Brain microvascular endothelial cell (primary cell): ENCODE measurements at places on chromosomes 1 and 21.
A peak's percentile ranks its signal among the peaks of the same experiment; 100 is the strongest.

DNA sequence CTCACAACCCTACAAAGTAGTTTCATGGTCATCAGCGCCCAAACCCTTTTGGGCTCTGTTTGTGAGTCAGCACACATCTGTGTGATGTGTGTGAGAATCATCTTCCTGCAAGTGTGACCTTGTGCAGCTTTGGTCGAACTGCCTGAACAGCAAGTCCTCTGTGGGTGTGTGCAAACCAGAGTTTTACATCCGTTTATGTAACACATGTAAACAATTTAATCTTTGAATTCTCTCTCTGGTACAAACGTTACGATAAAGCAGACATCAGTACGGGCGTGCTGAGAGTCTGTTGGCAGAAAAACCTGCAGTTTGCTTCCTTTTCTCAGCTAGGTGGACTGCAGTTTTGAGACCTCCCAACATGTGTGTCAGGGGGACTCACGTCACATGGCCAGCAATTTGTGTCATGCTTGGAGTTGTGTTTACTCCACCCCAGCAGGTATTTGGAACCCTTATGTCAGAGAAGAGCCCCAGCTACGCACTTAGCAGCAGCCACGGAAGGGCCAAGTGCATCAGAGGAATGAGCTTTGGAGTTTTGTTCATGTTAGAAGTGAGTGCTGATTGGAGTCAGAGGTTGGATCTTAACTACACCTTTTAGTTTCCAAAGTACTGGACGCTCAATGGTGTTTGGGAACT, 230.8 kb downstream of the PAPPA2 start:
- no peak for DNase-seq

- no peak for DNase-seq
These were observed at the start of gene SLC44A3 for GRCh38 chr1:94819945-94820746. TSS of gene SLC44A3 (plus strand) at chr1:94820357. CDS start at chr1:94820452, 95 bp downstream.

GRCh38 chr1:111366256-111366655, 61.3 kb downstream of the OVGP1 start:
- peak; percentile 5 for DNase-seq

DNA sequence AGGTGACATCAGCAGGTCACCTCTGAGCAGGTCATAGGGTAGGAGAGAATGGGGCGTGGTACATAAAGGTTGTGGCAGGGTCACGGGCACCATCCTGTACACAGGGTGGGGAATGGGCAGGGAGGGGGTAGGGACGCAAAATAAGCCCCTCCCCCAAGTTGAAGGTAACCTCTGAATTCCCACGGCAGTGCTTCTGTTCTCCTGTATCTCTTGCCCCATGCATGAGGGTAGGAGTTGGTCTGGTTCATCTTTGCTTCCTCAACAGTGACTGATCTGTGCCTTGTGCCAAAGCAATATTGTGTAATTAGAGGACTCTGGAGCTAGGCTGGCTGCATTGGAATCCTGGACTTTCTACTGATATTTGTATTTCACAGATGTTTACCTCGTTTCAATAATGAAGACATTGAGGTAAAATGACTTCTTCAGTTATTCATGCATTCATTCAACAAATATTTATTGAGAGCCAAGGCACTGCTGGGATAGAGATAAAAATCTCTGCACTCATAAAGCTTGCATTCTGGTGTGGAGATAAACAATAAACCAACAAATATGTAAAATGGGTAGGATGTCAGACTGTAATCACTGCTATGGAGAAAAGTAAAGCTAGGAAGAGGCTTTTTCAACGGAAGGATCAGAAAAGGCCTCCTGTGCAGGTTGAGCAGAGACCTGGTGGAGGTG, 18.4 kb upstream of the GFI1 start:
- no peak for DNase-seq

DNA sequence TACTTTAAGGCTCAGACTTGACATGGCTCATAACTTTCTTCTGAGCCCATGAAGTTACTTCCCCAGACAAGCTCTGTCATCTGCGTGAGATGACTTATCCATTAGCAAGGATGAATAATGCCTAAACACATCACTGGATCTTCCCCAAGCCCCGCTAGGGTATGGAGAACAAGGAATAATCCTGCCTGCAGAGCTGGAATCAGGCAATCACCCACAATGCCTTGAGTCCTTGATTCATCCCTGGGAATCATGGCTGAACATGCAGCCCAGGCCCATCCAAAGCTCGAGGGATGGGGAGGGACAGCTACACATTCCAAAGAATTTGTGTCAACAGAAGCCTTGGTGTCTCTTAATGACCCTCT, 131.7 kb downstream of the PSMG1 start:
- peak; percentile 37 for DNase-seq
